ENCODE measurements at places on chromosomes 2 and 18.
A peak's percentile ranks its signal among the peaks of the same experiment; 100 is the strongest.

DNA sequence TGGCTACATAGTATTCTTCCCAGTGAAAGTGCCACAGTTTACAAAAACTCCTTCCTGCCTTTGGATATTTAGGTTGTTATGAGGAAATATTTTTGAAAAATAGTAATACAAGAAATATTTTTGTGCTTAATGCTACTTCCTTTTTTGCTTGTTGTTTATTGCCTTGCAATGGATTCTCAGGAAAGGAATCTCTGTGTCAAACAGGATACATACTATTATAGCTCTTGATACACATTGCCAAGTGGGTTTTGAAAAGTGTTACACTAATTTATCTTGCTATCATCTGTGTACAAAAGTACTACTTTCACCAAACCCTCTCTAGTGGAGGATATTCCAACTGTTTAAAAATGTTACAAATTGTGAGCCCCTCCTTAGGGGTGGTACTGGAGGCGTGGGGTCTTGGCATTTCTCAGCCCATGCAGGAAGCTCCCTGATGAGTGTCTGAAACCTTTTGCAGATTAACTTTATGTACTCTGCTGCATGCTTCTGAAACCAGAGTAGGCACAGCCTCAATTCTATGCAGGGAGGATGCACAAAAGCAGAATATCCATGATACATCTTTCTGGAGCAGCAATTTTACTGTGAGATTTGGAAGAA lies 54.5 kb downstream of the EVA1A start:
- no peak for DNase-seq

DNA sequence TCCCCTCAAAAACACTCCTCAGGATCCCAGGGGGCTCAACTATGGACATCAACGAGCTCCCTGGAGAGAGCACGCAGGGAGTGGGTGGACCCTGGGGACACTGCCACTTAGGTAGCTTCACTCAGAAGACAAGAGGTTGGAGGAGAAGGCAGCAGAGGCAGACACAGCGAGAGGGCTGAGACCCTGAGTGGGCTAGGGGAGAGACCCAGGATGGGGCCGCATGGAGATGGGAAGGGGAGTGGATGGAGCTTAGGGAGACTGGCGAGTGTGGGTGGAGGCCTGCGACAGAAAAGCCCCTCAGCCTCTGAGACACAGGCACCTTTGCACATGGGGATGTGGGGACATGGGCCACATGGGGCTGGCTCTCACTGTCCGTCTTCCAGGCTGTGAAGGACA lies 70.9 kb downstream of the ASB1 start:
- DNase-seq = no peak

GRCh38 chr18:66013969-66014368 lies 263.2 kb downstream of the CDH7 start:
- no peak for DNase-seq

DNA sequence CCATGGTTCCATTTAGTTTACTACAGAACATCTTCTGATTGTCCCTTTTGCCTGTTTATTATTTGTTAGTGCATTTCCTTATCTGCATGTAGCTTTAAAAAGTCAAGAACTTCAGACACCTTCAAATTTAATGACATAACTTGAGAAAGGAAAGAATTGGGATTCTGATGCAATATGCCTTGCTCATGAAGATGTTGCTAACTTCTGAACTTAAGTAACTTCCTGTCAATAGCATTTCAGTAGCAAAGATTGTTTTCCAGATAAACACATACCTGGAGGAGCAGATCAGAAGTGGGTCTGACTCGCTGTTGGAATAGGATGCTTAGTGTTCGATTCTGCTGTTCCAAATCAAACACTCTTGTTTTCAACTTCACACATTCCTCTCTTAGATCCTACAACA lies 190.2 kb upstream of the LYPD1 start:
- DNase-seq = no peak

DNA sequence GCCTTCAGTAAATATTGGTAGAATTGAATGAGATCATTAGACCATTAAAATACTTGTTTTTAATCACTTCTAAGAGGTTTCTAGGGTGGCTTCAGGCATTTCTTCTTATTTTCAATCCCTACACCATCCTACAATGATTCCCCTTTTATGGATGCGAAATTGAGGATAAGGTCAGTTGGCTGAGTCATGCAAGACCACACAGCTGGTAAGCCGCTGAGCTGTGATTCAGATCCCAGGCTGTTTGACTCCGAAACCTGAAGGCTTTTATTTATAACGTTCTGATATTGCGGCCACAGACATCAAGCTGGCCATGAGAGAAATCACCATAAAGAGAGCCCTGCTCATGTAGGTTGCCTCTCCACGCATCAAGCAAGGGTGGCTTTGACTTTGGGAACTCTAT lies 133.4 kb downstream of the VAPA start:
- DNase-seq = no peak

DNA sequence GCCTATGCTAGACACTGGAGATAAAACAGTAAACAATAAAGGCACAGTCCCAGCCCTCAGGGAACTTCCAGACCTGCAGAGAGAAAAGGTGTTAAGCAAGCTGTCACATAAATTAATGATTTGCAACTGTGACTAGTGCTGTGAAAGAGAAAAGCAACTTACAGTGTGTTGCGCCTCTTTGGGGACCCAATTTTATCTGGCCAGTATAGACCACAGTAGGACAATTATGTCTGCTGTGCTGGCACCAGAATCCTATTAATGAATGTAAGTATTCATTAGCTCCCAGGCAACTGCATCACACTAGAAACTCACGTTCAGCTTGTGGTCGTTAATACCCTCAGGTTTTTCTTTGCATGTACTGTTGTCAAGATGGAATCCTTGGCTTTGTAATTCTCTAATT lies 55.3 kb upstream of the CHST9 start:
- DNase-seq = no peak

- DNase-seq = no peak
Measured at GRCh38 chr2:42199002-42199401, 29.8 kb downstream of the EML4 start.

DNA sequence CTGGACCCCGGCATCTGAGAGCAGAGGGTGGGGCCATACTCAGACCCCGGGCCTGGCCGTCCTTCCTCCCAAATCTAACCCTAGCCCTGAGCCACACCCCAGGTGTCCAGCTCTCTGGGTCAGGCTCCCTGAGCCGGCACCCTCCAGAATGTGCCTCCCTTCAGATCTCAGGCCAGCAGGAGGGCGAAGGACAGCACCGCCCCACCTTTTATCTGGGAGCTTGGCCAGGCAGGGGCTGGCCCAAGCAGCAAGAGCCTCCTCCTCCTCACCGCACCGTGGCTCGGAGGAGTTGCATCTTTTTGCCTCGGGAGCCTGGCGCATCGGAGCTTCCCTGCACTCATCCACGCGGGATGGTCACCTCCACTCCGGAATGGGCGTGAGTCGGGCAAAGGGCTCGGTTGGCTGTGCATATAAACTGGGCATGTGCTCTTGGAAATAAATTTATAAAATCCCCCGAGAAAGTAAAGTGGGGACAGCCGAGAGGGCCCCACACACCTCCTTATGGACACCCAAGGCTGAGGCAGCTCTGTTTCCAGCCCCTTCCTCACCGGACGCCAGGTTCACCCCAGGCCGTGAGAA lies 69.1 kb upstream of the CTDP1 start:
- DNase-seq = no peak

- DNase-seq = no peak
Measured at GRCh38 chr2:240786871-240787311, 33.1 kb downstream of the KIF1A start.

DNA sequence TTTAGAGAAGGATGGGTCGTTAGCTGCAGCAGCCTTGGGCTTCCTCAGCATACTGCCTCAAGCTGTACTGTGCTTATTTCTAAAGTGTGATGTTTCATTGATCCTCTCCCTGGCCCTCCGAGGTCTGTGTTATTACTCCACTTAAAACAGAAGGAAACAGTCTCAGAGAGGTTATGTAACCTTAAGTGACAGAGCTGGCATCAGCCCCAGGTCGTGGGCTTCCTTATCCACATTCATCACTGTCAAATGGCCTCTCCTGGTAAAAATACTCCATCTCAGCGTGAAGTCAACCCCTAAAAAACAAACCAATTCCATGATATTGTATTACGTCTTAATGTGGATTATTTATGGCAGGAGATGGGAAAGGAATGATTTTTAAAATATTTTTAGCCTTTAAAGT lies 153.3 kb upstream of the NOSTRIN start:
- DNase-seq = no peak

DNA sequence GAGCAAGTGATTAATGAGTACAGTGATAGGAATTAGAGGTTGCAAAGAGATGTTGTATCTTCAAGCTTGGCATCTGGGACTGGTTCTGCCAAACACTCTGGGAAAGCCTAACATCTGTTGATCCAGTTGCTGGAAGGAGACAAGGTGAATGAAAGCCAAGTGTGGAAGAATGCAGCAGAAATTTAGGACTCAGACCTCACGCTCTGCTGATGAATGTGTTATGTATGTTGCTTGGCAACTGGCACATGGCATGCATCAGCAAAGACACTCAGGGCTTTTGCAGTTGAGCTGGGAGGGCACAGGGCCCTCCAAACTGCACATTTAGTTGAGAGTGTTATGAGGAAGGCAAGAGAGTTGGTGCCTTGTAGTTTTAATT lies 105.5 kb downstream of the COLEC12 start:
- no peak for DNase-seq

DNA sequence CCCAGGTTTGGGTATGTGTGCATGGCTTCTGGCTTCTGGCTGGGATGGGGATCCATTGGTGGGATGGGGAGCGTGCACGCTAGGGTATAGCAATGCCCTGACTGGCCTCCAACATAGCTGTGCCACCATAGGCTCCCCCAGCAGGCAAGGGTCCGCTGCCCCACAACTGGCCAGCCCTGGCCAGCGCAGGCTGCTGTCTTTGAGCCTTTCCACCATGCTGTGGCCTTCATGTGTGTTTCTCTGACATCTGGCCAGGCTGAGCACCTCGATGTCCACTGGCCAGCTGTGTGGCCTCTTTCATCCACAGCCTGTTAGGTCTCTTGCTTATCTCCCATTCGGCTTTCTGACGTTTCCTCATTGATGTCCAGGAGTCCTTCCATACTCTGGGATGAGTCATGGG lies 231.3 kb downstream of the NDUFA10 start:
- DNase-seq = no peak

- DNase-seq = peak; percentile 77
Measured at GRCh38 chr2:33321236-33321771, 155.1 kb upstream of the RASGRP3 start.

DNA sequence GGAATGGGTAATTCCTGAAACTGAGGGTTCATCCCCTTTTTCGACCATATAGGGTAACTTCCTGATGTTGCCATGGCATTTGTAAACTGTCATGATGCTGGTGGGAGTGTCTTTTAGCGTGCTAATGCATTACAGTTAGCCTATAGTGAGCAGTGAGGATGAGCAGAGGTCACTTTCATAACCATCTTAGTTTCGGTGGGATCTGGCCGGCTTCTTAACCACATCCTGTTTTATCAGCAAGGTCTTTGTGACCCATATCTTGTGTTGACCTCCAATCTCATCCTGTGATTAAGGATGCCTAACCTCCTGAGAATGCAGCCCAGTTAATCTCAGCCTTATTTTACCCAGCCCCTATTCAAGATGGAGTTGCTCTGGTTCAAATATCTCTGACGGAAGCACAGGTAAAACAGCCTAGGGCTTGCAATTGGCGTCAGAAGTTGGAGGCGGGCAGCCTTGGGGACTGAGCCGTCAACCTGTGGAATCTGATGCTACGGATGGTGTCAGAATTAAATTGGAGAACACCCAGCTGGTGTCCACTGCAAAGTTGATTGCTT lies 19.5 kb downstream of the RALBP1 start:
- DNase-seq = peak; percentile 29

- no peak for DNase-seq
Measured at GRCh38 chr2:61705625-61706024, 148.2 kb downstream of the FAM161A start.

- no peak for DNase-seq
Measured at GRCh38 chr2:158931572-158931971, 36.9 kb upstream of the TANC1 start.

- no peak for DNase-seq
Measured at GRCh38 chr2:230751062-230751461, 38.4 kb downstream of the CAB39 start.

DNA sequence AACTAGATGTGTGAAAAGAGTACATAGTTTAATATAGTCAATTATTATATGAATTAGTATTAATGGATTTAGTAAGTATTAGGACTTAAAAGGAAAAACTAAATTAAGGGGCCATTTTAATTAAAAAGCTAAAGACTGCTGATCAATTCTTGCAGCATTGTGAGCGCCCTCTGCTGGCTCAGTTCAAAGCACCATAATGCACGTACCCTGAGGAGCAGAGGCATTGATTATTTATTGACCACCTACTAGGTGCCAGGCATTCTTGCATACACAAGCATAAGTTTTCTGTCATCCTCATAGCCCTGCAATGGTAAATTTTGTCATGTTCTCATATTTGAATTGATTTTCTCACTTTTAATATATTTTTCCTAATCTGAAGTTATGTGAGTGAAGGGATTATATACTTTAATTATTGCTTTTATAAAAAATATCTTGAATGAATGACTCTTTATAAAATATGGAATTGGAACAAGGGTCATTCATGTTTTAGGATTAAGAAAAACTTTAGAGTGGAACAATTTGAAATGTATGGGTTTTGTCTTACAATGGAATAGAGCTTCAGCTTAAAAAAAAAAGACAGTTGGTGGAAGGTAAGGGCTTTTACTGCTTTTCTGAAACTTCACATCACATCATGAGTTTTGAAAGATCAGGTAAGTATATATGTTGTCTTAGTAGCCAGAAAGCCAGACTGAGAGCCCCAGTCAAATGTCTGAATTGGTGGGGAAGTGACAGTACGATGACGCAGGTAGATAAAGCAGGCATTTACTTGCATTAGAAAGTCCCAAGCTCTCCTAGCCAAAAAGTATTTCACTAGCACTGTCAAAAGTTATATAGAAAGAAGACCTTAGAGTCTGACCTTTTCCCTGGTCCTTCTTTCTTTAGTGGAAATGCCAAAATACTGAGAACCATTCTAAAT lies 9.7 kb downstream of the ITGA4 start:
- peak; percentile 78 for DNase-seq

DNA sequence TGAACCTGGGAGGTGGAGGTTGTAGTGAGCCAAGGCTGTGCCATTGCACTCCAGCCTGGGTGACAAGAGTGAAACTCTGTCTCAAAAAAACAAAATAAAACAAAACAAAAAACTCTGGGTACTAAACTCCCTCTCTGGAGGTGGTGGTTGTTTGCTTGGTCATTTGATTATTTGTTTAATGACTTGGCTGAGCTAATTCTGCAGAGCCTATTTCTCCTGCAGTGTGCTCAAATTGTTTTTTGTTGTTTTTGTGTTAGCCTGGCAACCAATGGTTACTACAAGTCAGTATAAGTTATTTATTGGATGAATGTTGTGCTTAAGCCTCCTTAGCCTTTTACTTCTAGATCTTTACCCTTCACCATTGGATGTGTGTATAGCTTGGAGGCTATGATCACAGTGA lies 387.5 kb downstream of the ADCYAP1 start:
- no peak for DNase-seq

DNA sequence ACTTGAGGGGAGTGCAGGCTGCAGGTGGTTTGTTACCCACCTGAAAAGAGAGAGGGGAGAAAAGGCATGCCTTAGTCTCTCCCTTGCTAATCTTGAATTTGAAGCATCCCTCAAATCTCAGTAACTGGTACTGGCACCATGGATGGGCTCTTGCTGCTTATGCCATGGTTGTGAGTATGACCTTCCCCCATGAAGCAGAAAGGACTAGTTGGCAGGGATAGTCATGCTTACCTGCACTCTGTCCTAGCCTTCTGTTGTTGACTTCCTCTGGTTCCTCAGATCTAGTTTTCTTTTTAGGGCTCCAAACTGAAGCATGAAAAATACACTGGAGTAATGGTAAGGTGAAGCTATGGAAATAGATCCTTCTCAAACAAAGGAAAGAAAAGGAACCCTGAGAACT lies 191.2 kb downstream of the SPAG16 start:
- no peak for DNase-seq

- no peak for DNase-seq
Measured at GRCh38 chr2:127063701-127064590, 43.0 kb downstream of the BIN1 start.

- no peak for DNase-seq
Measured at GRCh38 chr2:192053921-192054320, 140.8 kb downstream of the TMEFF2 start.
